ENCODE measurements at places on chromosomes 2 and 18. TPM values are rescaled to one million over a fixed set of nuclear protein-coding genes. Genes with fewer than 3 reads are reported as not detected.

AQP12A gene
- not detected for polyA plus RNA-seq

FNDC4 gene
- polyA plus RNA-seq: 39.0 TPM

ERMN gene
- not detected for polyA plus RNA-seq

AQP4 gene
- not detected for polyA plus RNA-seq

SERPINB13 gene
- polyA plus RNA-seq: 0.15 TPM

ACMSD gene
- polyA plus RNA-seq: not detected

ARHGEF33 gene
- 1.7 TPM for polyA plus RNA-seq

SMAD7 gene
- polyA plus RNA-seq: 32.9 TPM

CWC22 gene
- 12.8 TPM for polyA plus RNA-seq

GAL3ST2 gene
- not detected for polyA plus RNA-seq

VWA3B gene
- not detected for polyA plus RNA-seq

NT5DC4 gene
- not detected for polyA plus RNA-seq

RPRD1A gene
- polyA plus RNA-seq: 29.8 TPM

ALKAL2 gene
- 5.6 TPM for polyA plus RNA-seq

KCNJ13 gene
- not detected for polyA plus RNA-seq

TXNDC2 gene
- not detected for polyA plus RNA-seq

CELF4 gene
- not detected for polyA plus RNA-seq

RGPD4 gene
- not detected for polyA plus RNA-seq

SERPINB4 gene
- polyA plus RNA-seq: 0.08 TPM

FAM110C gene
- polyA plus RNA-seq: 4.5 TPM

ANKZF1 gene
- 12.9 TPM for polyA plus RNA-seq

STON1 gene
- polyA plus RNA-seq: 22.2 TPM

LBX2 gene
- polyA plus RNA-seq: 1.7 TPM
